ENCODE measurements at places on chromosomes 3 and 15. TPM values are rescaled to one million over a fixed set of nuclear protein-coding genes. Genes with fewer than 3 reads are reported as not detected.

DNA sequence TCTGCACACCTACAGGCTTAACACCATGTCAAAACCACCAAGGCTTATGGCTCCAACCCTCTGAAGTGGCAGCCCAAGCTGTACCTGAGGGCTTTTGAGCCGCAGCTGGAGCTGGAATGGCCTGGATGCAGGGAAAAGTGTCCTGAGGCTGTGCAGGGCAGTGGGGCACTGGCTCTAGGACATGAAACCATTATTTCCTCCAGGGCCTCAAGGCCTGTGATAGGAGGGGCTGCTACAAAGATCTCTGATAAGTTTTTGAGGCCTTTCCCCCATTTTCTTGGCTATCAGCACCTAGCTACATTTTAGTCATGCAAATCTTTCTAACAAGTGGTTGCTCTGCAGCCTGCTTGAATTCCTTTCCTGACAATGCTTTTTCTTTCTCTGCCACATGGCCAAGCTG is 37.6 kb downstream of the SPATA16 start:
- H3K4me1 ChIP-seq, result no peaks in the 10 kb centered on the region
- H3K27ac ChIP-seq, result no peak overlapping the region
- no peaks in the 10 kb centered on the region for H3K27me3 ChIP-seq
- H3K4me3 ChIP-seq, result no peak overlapping the region
- DNase-seq, result no peak

GRCh38 chr3:158935846-158936245 is 134.0 kb downstream of the MFSD1 start:
- H3K27me3 ChIP-seq, result no peaks in the 10 kb centered on the region
- H3K4me1 ChIP-seq, result no peaks in the 10 kb centered on the region
- no peak overlapping the region for H3K27ac ChIP-seq
- no peaks in the 10 kb centered on the region for H3K36me3 ChIP-seq
- no peak overlapping the region for H3K4me3 ChIP-seq

MKRN3 gene
- total RNA-seq, result under 0.01 TPM

GRCh38 chr3:78757731-78758130 is 1010.1 kb downstream of the ROBO1 start:
- H3K4me1 ChIP-seq, result peaks cover 3% of the 10 kb centered on the region
- H3K27ac ChIP-seq, result no peak overlapping the region
- H3K4me3 ChIP-seq, result no peak overlapping the region
- DNase-seq, result no peak
- H3K36me3 ChIP-seq, result no peaks in the 10 kb centered on the region

- no peaks in the 10 kb centered on the region for H3K36me3 ChIP-seq
- no peak overlapping the region for H3K27ac ChIP-seq
- no peaks in the 10 kb centered on the region for H3K4me1 ChIP-seq
- no peak for DNase-seq
- H3K4me3 ChIP-seq, result no peak overlapping the region
These were observed 67.9 kb upstream of the CCDC54 start for GRCh38 chr3:107309312-107309711.

EFCC1 gene
- not detected for total RNA-seq

VGLL3 gene
- 53.7 TPM for total RNA-seq

DNA sequence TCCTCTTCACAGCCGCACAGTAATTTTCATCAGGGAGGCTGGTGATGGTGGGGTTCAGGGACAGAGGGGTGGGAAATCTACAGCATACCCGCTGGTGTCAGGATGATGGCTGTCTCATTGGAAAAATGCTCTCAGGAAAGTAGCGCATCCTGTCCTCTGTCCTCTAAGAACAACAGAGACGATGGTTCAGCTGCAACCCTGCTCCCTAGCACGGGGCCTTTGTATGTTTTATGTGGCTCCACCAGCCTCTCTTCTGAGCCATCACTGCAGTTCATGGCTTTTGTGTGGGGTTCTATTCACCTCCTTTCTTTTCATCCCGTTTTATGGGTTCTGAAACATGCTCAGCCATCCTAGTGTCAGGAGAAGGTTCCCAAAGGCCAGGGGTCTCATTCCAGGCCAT is 68.9 kb downstream of the EPHB1 start:
- no peaks in the 10 kb centered on the region for H3K4me1 ChIP-seq
- DNase-seq, result no peak
- H3K36me3 ChIP-seq, result no peaks in the 10 kb centered on the region
- H3K27ac ChIP-seq, result no peak overlapping the region

SCAANT1 gene
- 1.7 TPM for total RNA-seq

GRCh38 chr3:79767905-79768267 is at the start of gene ROBO1:
TSS of gene ROBO1 (minus strand) at chr3:79767998.
- H3K36me3 ChIP-seq, result no peaks in the 10 kb centered on the region
- peak; percentile 27 for DNase-seq
- H3K4me1 ChIP-seq, result no peaks in the 10 kb centered on the region

GRM2 gene
- total RNA-seq, result under 0.01 TPM

CCRL2 gene
- total RNA-seq, result 0.26 TPM

RTP1 gene
- not detected for total RNA-seq

TMEM266 gene
- total RNA-seq, result 0.26 TPM

DNA sequence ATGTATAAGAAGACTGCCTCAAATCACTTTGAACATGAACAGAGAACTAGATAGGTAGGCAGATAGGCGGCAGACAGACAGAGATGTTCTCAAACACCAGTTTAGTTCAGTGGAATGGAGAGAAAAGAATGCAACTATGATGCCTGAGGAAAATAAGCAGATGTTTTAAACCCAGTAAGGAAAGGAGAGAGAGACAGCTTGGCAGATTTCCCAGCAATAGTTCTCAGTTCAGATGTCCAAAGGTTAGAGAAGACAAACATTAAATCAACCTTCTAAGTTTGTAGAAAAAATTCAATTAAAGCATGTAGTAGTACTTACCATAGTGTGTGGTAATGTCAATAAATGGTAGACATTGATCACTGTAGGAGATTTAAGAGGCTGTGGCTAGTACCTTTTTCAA is 209.6 kb upstream of the PFN2 start:
- H3K36me3 ChIP-seq, result no peaks in the 10 kb centered on the region
- no peak overlapping the region for H3K27ac ChIP-seq
- DNase-seq, result peak; percentile 78
- H3K27me3 ChIP-seq, result no peaks in the 10 kb centered on the region
- H3K4me3 ChIP-seq, result no peak overlapping the region

DNA sequence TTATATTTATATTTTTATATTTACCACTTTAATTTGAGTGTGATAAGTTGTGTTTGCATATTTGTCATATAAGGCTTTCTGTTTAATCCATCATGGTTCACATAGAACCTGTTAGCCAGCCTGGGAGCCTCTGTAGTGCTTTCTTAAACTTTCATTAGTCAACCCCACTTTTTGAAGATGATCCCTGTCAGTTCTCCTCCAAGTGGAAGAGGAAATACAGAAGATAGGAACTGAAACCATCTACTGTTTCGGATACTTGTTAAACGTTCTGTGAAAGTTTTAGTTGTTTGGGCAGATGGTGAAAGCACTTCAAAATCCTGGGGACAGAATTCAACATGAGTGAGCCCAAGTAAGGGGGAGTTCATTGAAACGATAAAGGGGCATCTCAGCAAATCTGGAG is 4.6 kb upstream of the SAMMSON start:
- no peak for DNase-seq
- H3K27ac ChIP-seq, result no peak overlapping the region
- H3K27me3 ChIP-seq, result no peaks in the 10 kb centered on the region
- H3K4me3 ChIP-seq, result no peak overlapping the region
- H3K4me1 ChIP-seq, result no peaks in the 10 kb centered on the region

DNA sequence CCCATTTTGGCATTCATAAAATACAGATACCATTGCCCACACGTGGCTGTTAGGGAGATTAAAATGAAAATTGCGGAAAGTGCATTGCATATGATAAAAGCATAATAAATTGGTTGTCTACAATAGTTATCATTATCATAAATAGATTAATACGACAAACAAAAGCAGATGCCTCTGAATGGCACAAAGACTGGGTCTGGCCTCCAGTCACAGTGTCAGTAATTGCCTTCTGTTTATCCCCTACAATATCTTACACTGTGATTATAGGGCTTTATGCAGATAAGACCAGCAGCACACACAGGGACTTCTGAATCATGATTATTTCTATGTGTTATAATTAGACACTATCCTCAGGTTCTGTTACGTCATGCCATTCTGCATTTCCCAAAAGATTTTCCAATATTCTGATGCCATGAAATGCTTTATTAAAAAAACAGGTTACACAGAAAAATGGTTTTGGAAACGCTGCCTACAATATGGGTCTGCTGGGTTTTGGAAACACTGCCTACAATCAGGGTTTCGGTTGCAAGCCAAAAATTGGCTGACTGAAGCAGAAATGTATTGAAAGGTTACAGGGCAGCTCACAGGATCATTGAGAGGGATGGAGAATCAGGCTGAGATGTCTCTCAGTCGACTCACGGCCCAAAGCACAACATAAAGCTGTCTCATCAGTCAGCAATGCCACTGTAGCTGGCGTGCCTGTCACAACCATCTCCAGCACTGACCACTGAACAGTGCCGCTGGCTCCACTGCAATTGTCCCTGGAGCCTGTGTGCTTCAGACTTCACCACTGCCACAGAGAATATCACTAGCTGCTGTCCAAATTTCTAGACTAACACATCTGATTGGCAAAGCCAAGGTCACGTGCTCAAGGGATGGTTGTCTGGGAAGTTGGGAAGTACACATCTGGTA is 248.1 kb downstream of the ERC2 start:
- no peak for DNase-seq
- no peak overlapping the region for H3K27ac ChIP-seq
- H3K4me3 ChIP-seq, result no peak overlapping the region
- H3K27me3 ChIP-seq, result no peaks in the 10 kb centered on the region
- no peaks in the 10 kb centered on the region for H3K36me3 ChIP-seq

DNA sequence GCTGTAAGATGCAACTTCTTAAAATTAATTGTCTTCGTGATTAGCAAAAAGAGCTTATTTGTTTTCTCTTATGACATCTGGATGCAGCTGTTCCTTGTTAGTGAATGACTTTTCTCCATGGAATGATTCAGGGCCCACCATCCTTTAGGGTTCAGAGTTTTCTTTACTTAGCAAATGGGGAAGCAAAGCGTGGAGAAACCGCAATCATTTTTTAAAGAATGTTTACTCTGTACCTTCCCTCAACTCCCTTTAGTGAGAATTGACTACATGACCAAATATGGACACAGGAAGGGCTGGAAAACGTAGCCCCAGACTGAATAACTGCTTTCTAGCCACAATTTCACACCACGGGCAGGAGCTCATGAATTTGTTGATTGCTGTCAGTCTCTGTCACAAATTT is 130.1 kb downstream of the EDEM1 start:
- H3K27ac ChIP-seq, result no peak overlapping the region
- no peak overlapping the region for H3K4me3 ChIP-seq
- H3K4me1 ChIP-seq, result no peaks in the 10 kb centered on the region
- no peak for DNase-seq
- no peaks in the 10 kb centered on the region for H3K27me3 ChIP-seq

- no peaks in the 10 kb centered on the region for H3K27me3 ChIP-seq
- no peak for DNase-seq
- peaks cover 27% of the 10 kb centered on the region for H3K4me1 ChIP-seq
These were observed 76.6 kb downstream of the RBPMS2 start for GRCh38 chr15:64698823-64699222.

GOLGA8H gene
- total RNA-seq, result under 0.01 TPM

MKRN2OS gene
- total RNA-seq, result not detected
